Heart left ventricle (tissue), 16 donors: ENCODE measurements at places on chromosomes 12 and 14. TPM values are rescaled to one million over a fixed set of nuclear protein-coding genes. Genes with fewer than 3 reads are reported as not detected.

DNA sequence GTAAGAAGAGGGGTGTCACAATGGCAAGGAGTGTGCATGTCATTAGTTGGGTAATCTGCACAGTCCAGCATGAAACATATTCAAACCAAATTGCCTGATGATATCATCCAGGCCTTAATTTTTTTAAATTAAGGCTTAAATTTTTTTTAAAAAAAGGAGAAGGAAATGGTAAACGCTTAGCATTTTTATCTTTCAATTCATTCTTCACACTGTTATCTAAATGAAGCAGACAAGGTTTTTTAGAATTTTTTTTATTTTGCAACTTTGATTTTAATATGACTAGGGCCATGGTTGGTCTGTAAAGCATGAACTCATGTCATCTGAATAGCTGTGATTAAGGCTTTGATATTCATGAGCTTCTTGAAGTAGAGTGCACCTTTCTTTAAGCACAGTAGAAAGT lies 362.5 kb downstream of the SYT1 start:
- no peak for DNase-seq

DNA sequence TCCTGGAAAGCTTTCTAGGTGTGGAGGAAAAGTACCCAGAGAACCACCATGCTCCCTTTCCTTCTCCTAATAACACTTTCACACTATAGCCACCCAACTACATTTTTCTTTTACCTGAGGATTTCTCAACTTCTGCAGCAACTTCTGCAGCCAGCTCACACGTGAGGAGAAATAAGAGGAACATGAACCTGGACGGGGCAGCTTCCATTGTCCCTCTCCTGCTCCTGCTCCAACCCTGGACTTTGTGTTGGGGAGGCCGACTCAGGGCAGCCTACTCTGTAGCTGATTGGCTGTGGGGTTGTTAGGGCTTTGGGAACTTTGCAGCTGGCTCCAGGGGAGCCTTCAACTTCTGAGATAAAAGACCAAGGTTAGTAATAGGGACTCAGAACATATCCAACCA lies at the start of gene ERP27:
Gene ERP27 (minus strand): TSS at position 237 of the 400 bp plus-strand sequence. CDS start 29 bp downstream, at position 208.
- DNase-seq, result no peak

ACOT6 gene
- not detected for total RNA-seq

DNA sequence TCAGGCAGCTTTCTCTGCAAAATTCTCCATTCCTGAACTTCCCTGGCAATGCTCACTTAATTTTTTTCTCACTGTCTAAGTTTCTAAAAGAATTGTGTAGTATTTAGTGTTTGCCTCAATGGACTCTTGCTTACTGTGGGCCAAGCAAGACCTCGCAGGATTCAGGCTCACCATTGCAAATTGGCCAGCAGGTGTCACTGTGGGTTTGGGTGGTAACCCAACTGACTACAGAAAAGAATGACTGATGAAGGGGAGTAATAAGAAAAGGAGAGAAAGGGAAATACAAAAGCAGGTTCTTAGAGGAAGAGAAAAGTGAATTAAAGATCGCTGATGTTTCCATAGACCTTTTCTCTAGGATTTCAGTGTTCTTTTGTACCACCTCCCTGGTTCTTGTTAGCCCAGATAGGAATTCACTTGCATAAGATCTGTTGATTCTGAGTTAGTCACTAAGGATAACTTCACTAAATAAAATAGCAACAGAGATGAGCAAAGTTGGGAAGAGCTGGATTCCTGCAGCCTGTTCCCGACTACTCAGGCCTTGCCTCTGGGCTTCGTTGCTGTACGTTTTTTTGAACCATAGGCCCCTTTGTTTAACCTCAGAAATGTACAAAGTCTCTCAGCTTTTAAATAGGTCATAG lies 386.5 kb upstream of the DDHD1 start:
- peak; percentile 73 for DNase-seq

DNA sequence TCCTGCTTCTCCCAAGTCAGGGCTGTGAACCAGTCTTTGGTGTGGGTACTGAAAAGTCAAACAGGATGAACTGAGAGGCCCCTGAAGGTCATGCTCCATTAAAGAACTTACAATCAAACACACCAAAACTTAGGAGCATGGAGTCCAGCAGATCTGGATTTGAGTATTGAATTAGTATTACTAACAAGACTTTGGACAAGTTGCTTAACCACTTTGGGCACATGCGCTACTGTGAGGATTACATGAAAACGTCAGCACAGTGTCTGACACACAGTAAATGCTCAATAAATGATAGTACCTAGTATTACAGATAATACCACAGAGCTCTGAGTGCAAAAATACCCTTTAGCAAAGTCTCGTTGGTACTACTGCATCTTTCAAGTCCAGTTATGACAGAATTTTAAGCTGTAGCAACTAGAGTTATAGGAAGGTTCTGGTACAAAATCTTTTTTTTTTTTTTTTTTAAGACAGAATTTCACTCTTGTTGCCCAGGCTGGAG lies 23.2 kb downstream of the TIMELESS start:
- DNase-seq, result no peak

DNA sequence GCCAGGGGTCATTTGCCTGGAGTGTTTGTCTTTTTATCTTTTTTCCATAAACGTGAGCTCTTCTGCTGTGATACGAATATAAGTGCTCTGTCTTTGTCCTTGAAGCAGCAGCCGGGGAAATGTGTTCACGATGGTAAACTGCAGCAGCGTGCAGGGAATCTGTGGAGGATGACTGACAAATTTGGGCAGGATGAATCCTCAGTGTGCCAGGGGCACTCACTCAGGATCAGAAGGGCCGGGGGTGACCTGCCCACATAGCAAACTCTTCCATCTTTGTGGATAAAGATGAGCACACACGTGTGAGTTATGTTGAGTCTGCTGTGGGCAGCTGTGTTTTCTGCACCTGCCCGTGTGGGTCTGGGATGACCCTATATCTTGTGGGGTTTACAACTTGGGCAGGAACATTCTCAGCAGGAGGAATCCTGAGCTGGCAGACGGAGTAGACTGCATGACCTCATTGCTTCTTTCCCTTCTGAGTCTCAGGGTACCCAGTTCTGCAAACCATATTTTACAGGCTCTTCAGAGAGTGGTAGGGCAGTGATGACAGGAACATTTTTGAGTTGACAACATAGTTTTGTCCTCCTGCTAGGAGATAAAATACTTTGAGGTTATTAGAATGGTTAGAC lies 711 bp downstream of the ANO4 start:
- no peak for DNase-seq

DNA sequence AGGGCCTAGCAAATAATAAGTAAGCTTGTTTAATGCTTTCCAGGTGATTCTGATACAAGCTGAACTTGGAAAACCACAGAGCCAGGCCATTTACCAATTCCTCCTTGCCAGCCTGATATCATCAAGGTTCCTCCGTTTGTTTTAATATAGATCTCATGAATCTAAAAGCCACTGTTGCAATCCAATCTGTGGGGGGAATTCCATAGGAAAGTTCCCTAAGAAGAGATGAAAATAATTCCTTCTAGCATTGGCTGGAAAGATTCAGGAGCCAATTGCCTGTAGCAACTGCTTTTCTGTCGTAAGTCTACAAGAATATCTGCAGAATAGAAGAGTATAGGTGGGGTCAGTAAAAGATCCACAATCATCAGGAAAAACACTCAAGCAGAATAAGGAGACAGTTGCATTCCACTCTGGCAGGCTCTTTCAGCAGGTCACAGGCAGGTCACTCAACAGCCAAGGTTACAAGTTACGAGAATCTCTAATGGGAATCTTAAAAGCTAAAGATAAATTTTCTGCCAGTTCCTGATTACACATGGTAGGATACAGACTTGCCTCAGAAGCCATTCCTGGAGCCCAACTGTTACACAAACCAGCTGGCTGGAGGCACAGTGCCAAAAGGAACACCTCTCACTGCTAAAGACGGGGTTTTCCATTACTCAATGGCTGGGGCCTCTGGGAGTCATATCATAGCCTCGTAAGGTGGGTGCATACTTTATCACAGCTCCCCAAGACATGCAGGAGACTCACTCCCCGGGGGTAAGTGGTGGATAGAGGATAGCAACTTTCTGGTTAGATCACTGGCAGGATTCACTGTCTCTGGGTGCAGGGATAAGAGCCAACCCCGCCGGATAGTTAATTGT lies 43.6 kb downstream of the FGD6 start:
- peak; percentile 75 for DNase-seq

COQ6 gene
- 36.9 TPM for total RNA-seq

DNA sequence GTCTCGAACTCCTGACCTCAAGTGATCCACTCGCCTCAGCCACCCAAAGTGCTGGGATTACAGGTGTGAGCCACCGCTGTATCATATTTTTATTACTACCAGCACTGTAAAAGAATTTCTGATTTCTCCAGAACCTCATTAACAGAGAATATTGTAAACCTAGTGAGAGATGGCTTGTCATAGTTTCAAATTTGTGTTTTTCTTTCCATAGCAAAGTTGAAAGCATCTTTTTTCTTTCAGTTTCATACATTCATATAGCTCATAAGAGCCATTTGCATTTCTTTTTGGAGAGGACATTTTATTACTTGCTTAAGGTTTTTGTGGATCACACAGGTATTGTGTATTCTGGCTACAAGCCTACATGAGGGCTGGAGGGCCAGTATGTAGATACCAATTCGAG lies 58.0 kb downstream of the MIS18BP1 start:
- no peak for DNase-seq

DNA sequence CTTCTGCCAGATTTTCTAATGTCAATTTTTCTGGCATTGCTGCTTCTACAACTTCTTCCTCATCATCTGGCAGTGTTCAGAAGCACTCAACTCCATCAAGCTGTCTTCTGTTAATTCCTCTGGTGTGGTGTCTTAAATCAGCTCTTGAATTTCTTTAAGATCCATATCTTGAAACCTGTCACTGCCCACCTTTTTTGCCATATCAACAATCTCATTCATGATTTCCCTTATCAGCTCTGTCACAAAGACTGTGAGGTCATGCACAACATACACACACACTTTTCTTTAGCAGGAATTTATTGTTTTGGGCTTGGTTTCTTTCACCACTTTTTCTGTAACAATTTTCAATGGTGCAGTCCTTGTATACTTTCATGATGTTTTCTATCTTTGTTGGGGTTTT lies 7.2 kb downstream of the THAP2 start:
- DNase-seq, result no peak

DHRS2 gene
- total RNA-seq, result not detected

DNA sequence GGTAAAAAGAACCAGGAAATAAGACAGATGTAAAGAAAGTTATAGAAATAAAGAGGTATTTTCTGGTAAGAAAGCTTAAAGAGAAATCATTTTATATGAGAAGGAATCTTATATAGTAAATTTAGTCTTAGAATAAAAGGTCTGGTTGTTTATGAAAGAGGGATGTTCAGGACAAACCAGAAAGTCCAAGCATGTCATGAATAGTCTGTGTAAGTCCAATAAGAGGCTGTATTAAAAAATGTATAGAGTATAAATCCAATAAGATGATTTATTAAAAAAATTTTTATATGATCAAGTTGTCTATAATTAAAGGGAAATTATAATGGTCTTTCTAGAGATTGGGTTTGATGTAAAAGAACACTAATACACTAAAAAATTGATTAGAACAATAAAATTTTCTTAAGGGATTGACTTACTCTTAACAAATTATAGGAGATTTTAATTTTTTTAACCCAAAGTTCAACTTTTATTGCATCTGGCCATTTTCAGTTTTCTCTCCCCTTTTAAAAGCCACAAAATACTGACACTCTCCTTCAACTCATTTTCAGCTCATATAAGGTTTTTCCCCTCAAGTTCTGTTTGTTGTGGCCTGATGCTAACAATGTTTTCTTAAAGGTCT lies 35.1 kb downstream of the ST8SIA1 start:
- no peak for DNase-seq

- no peak for DNase-seq
Observed at GRCh38 chr12:28535216-28535615, 345.0 kb downstream of the CCDC91 start.

GRCh38 chr14:75647640-75648039 lies 13.0 kb downstream of the ERG28 start:
- no peak for DNase-seq

VDR gene
- 0.45 TPM for total RNA-seq

GRCh38 chr12:106369624-106370346 lies 12.2 kb downstream of the POLR3B start:
- no peak for DNase-seq

SIX1 gene
- 0.19 TPM for total RNA-seq

DNA sequence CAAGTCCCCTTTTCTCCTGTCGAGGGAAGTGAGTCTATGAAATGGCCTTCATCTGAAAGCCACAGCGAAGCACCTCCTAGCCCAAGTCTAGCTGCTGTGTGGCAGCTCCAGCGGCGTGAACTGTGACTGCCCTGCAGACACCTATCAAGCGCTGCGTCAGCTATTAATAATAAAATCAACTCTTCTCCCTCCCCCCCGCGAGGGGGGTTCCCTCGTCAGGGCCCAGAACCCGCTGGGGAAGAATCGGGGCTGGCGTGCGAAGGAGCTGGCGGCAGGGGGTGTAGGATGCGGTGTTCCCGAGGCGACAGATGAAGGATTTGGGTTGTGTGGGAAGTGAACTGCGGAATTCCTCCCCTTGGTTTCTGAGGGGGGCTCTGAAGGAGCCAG lies 662 bp upstream of the ATP2A2 start:
- peak; percentile 83 for DNase-seq

GRCh38 chr12:93766796-93767523 lies 89.8 kb downstream of the CRADD start:
- DNase-seq, result peak; percentile 54

LRRIQ1 gene
- total RNA-seq, result not detected

GRCh38 chr12:6605421-6606330 lies 1.5 kb downstream of the CHD4 start:
- no peak for DNase-seq

BCL11B gene
- 0.19 TPM for total RNA-seq

PLEKHD1 gene
- total RNA-seq, result 0.09 TPM

- no peak for DNase-seq
Observed at GRCh38 chr12:18992336-18992735, 137.2 kb upstream of the PLEKHA5 start.

GRCh38 chr14:27836386-27836785 lies 930.2 kb upstream of the FOXG1 start:
- DNase-seq, result no peak

DNA sequence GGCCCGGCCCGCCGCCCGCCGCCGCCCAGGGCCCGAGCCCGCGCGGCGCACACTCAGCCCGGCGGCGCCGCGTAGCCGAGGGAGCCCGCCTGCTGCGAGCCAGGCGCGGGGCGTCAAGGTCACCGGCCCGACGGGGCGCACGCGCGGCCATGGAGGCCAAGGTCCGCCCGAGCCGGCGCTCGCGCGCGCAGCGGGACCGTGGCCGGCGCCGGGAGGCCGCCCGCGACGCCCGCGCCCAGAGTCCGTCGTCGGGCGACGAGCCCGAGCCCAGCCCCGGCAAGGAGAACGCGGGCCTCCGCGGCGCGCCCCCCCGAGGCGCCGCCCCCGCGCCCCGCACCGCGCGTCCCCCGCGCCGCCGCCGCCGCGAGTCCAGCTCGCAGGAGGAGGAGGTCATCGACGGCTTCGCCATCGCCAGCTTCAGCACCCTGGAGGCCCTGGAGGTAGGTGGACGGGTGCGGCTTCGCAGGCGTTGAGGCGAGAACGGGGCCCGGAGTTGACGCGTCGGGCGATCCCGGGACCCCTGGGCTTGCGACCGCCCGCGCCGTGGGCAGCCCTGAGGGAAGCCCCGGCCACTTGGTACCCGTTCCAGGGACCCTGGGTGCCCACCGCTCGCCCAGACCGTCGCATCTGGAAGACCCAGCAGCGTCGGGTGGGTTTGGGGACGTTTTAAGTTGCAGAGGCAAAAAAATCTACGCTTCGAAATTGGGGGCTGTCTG lies 629 bp downstream of the FBRSL1 start:
- DNase-seq, result peak; percentile 37
